ENCODE measurements at places on chromosomes 7 and 10.

- no peak for DNase-seq
Measured at GRCh38 chr7:108568801-108569380, 615 bp downstream of the THAP5 start.

DNA sequence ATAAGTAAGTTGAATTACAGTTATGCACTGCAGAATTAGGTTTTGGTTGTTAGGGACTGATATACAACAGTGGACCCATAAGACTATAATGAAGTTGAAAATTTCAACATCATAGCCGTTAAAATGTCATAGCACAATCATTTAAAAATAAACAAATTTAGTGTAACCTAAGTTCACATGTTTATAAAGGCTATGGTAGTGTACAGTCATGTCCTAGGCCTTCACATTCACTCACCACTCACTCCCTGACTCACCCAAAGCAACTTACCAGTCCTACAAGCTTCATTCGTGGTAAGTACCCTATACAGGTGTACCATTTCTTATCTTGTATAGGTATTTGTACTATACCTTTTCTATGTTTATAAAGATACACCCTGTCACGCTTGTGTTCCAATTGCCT is 113.7 kb downstream of the RAB11FIP2 start:
- no peak for DNase-seq

GRCh38 chr7:69868921-69869320 is 270.6 kb downstream of the AUTS2 start:
- no peak for DNase-seq

GRCh38 chr10:123007558-123008354 is 839 bp downstream of the IKZF5 start:
- no peak for DNase-seq

DNA sequence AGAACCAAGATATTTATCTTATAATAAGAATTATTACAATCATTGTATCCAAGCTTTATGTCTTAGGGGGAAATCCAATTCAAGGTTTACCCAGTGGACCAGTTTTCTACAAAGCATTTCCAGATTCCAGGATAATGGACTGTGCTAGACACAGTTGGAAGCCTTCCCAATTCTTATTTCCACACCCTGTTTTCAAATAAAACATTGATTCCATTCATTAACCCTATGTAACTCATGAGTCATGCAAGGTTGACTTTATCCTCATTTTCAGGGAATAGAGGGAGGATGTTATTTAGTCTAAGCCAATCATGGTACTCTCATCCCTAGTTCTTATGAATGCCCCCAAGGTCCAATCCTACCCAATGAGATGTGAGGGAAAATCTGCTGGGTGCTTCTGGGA is 145.7 kb downstream of the RNLS start:
- no peak for DNase-seq

GRCh38 chr10:1410032-1410431 is 327.3 kb downstream of the ADARB2 start:
- DNase-seq, result no peak

DNA sequence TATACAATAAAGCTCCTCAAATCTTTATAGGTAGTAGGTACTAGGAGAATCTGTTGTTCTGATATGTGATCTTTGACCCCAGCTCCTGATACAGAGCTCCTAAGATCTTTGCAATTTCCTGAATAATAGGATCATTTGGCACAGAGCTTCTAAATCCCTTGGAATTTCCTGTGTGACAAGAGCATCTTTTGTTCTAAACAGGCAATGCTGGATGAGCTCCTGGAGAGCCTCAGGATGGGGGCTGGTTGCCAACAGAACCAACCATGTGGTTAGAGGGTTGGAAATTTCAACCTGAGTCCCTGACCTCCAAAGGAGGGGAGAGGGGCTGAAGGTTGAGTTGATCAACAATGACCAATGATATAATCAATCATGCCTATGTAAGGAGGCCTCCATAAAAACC is 629.0 kb downstream of the CCSER2 start:
- DNase-seq, result no peak

- DNase-seq, result no peak
Measured at GRCh38 chr10:29257106-29257783, 31.6 kb upstream of the LYZL1 start.

DNA sequence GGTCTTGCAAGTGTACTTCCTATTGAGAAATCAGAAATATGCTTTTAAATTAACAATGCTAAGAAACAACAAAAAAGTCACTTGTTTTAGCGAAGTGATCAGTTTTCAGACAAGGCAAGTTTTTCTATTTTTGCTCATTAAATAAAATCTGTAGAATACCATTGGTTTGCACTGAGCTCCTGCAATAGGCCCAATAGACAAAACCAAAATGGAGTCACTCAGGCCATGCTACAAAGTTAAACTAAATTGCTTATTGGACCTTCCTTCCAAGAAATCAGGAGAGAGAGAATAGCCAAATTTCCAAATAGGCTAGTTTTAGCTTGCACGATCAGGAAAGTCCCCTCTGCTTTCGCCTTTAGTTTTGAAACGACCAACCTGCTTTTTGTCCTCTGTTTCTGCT is 73.4 kb upstream of the SLC13A1 start:
- DNase-seq, result no peak

- no peak for DNase-seq
Measured at GRCh38 chr10:4373612-4374011, 452.4 kb upstream of the AKR1E2 start.

DNA sequence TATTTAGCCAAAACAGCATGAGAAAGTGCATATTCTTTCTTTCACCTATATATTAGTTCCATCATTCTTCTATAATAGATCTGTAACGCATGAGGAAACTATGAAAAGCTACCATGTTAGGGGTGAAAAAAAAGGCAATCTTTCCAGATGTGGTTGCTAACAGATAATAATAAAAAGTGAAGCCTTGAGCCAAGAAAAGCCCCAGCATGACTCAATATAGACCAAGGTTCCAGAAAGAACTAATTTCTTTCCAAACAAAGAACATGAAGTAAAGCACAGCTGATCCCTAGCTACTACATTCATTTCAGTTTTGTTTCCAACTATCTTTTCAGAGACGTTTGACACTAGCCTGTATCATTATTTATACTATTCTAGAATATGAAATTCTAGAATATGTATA is 16.4 kb downstream of the ARL4A start:
- no peak for DNase-seq

GRCh38 chr7:74106846-74107245 is 23.2 kb downstream of the LIMK1 start:
- no peak for DNase-seq

DNA sequence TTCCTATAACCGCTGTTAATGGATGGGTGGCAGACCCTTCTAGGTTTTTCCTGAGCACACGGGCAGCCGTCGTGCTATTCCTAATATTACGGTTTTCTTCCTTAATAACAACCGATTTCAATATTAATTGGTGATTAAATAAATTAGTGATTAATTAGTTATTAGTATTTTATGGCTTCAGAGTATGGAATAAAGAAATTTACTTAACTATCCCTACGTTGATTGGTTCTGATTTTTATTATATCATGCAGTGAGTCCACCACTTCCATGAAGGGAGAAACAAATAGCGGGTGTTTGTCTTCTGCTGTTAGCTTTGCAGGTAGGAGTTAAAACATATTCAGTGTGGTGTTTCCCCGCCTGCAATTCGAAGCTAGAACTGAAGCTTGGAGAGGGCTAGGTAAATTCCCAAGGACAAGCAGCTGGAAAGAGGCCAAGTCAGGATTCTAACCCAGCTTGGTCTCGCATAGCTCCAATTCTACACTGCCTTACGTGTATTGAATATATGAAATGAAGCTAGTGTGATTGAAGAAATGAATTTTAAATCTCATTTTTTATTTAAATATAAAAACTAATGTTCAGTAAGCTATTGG is 928 bp upstream of the CSTF2T start:
- no peak for DNase-seq

- no peak for DNase-seq
Measured at GRCh38 chr10:99676426-99676825, 17.1 kb downstream of the ENTPD7 start.

DNA sequence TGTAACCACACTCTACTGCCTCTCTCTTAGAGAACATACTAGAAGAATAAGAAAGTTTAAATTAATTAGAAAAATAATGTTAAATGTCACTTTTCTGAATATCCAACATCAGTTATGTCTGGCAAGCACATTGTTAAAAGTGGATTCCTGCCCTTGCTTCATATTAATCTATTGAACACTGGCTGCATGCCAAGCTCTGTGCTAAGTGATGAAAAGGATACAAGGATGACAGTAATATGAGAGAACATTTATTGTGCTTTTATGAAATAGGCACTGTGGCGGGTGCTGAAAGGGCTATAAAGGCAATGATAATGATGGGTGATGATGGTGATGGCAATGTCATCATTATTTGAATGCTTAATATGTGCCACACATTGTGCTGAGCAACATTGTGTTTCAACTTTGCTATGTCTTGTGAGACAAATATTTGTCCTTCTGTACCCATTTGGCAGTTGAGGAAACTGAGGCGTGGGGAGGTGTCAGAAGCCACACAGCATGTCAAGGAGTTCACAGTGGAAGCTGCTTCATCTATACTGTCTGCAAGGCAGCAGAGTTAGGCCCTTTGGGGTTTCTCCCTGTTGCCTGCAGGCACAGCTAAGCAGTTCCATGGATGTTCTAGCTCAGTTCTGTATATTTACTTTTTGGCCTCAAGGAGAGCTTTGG is 64.2 kb upstream of the RAPGEF5 start:
- no peak for DNase-seq

- no peak for DNase-seq
Measured at GRCh38 chr10:56258378-56258777, 102.7 kb downstream of the ZWINT start.

DNA sequence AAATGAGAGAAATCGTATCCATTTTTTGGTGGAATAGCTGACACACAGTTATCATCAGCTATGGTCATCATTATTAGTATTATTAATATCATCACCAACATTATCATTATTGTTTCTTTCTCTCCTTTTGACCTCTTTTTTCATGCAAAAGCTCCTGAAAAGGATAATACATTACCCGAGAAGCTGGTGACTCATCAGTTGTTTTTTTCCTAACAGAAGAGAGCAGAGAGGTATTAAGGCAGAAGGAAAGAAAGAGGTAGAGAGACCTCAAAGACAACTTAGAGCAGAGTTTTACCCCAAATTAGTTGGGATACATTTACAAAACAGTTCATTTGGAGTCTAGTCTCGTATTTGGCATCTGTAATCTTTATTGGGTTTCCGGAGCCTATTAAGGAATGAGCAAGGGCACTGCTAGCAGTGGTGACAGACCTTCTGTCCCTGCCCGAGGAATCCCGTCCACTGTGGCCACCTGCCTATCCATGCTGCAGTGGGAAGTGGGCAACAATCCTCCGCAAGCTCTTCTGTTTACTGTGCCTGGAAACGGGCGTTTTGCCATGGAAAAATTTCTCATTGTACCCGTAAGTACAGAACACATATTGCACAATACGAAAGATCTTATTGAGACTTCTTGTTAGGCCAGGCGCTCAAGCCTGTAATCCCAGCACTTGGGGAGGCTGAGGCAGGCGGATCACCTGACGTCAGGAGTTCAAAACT is 170.0 kb upstream of the MKLN1 start:
- no peak for DNase-seq

- DNase-seq, result no peak
Measured at GRCh38 chr10:124672181-124672638, 72.0 kb downstream of the FAM53B start.

GRCh38 chr7:114979388-114979787 is 57.5 kb downstream of the MDFIC start:
- no peak for DNase-seq

Measured in activated T-helper 9 cell treated with anti-CD3 and anti-CD28 coated beads, Interleukin-2, amount 50 U/mL, for 16 hours (primary cell).